Suppressor macrophage treated with lipopolysaccharide for 1 hour (primary cell): ENCODE measurements at places on chromosomes 4 and X.

DNA sequence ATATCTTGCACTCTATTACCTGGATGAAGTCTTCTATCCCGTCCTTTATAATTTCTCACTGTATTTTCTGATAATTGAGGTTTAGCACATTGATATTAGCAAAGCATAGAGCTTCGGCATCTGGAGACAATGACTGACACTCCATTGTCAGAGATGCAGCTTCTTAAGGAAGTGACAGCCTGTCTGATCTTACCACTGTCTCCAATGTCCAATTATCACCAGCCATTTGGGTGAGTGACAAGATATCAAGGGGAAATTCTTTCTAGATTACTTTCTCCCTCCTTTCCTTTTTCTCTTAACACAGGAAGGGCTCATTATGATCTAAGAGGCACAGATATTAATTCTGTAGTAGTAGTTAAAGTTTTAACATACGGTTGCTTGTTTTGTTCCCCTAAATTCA is 86.4 kb downstream of the LDB2 start:
- no peak for DNase-seq

GRCh38 chr4:168361365-168362024 is 42.9 kb upstream of the DDX60 start:
- no peak for DNase-seq

GRCh38 chr4:89899152-89899551 is 4.5 kb downstream of the MMRN1 start:
- DNase-seq: no peak

GRCh38 chrX:151517421-151517820 is 46.1 kb upstream of the PASD1 start:
- DNase-seq: no peak

- DNase-seq: peak; percentile 35
Observed at GRCh38 chrX:74119016-74119910, 184.7 kb upstream of the ZCCHC13 start.

- DNase-seq: no peak
Observed at GRCh38 chrX:17703201-17703600, 34.1 kb upstream of the SCML1 start.
